ENCODE measurements at places on chromosomes 12 and 14. TPM values are rescaled to one million over a fixed set of nuclear protein-coding genes. Genes with fewer than 3 reads are reported as not detected.

Gene ANO4
- total RNA-seq = 0.94 TPM

Gene RASSF8
- 75.2 TPM for total RNA-seq

Gene DHRS4
- 58.5 TPM for total RNA-seq

Gene ZDHHC22
- total RNA-seq = not detected

Gene DPF3
- total RNA-seq = 18.5 TPM

Gene BLTP3B
- 13.4 TPM for total RNA-seq

Gene FUT8
- 41.1 TPM for total RNA-seq

Gene CACNA1C
- total RNA-seq = not detected

Gene RDH5
- total RNA-seq = 2.8 TPM

Gene RNF31
- 29.3 TPM for total RNA-seq

Gene CAPS2
- total RNA-seq = 2.5 TPM

Gene SLC7A7
- 13.6 TPM for total RNA-seq

Gene CLEC7A
- 0.09 TPM for total RNA-seq

Gene KCNH3
- total RNA-seq = under 0.01 TPM

Gene NUAK1
- total RNA-seq = 25.7 TPM

Gene CCDC175
- total RNA-seq = not detected

Gene CPM
- total RNA-seq = 0.47 TPM

Gene AKAP5
- 0.36 TPM for total RNA-seq

Gene PTHLH
- total RNA-seq = 2.0 TPM

Gene ALKBH2
- 13.8 TPM for total RNA-seq

Gene CLEC6A
- not detected for total RNA-seq

Gene CCDC38
- total RNA-seq = not detected

Gene PTPRQ
- total RNA-seq = not detected

Gene TMEM179
- not detected for total RNA-seq

Gene TMEM30B
- 0.09 TPM for total RNA-seq

Gene RPL10L
- total RNA-seq = not detected

Gene RTL1
- not detected for total RNA-seq

Gene FGD4
- 22.4 TPM for total RNA-seq

All from endothelial cell of coronary artery (primary cell).